Stimulated activated CD4-positive, alpha-beta T cell treated with anti-CD3 and anti-CD28 coated beads, TNF-alpha, amount 100 ng/mL, for 4 hours (primary cell): ENCODE measurements at places on chromosomes 12 and 14.

DNA sequence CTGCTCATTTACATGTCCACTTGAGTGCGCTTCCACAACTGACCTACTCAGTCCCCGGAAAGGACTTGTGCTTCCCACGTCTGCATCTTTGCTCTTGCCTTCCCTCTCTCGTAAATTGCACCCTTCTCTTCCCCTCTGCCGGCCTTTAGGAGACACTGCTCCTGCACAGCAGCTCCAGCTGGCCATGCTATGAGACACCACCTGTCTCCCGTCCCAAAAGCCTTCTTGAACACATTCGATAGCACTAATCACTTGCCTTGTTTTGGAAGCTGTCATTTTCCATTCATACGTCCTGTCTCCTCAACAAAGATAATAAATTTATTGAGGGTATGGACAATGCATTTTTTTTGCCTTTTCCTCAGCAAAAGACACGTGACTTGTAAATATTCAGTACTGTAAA, 15.7 kb upstream of the KCNA1 start:
- DNase-seq = no peak

- DNase-seq = no peak
These were observed 915.3 kb downstream of the FSCB start for GRCh38 chr14:43591776-43592175.

DNA sequence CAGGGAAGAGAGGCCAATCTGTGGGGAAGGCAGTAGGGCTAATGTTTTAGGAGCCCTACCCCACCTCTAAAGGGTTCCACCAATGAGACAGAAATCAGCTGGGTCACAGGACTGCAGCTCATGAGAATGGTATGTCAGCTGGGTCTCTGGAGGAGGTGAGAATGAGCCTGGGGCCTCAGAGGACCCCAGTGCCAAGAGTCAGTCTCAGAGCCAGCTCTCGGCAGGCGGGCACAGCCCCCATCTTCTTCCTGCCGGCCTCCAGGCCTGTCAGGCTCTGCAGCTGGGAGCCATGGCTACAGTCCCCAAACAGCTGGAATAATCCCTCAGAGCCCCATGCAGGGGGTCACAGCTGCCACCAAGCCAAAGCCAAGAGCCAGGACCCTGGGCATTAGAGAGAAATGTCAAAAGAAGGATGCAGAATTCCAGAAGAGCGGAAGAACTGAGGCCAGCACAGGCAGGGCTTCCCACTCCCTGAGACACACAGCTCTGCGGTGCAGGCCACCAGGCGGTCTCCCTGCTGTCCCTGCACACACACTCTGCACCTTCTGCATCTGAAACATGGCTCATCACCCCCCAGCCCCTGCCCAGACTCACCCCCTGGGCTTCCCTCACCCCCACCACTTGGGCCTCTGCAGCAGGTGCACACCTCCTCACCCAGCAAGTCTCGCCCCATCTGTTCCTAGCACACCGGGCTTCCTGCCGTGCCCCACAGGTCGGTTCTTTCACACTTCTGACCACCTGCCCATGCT, 26.0 kb downstream of the ITPK1 start:
- DNase-seq = no peak

DNA sequence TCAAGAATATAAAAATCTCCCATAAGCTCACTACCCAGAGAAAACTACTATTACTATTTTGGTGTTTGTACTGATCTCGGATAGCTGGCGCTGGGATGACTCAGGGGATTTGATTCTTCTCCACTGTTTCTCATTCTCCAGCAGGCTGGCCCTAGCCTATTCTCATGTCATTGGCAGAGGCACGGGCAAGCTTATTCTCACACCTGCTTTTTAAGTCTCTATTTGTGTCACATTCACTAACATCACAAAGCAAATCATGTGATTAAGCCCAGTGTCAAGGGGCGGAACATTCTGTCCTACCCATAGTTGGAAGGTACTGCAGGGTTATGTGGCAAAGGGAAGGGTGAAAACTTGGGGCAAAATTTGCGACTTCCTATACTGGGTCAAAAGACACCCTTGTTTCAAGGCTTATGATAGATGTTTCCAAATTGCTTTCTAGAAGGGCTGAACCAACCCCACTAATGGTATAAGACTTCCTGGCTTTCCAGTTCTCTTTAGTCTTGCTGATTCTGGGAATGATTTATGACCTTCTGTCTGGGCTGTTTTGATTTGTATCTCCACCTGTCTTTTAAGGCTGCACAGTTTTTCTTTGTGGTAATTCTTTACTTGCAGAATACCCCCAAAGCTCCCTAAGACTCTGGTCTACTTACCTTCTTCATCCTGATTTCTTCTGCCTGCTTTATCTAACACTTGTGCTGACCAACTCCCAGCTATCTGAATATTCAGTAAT, 406.4 kb downstream of the NRXN3 start:
- DNase-seq = no peak

DNA sequence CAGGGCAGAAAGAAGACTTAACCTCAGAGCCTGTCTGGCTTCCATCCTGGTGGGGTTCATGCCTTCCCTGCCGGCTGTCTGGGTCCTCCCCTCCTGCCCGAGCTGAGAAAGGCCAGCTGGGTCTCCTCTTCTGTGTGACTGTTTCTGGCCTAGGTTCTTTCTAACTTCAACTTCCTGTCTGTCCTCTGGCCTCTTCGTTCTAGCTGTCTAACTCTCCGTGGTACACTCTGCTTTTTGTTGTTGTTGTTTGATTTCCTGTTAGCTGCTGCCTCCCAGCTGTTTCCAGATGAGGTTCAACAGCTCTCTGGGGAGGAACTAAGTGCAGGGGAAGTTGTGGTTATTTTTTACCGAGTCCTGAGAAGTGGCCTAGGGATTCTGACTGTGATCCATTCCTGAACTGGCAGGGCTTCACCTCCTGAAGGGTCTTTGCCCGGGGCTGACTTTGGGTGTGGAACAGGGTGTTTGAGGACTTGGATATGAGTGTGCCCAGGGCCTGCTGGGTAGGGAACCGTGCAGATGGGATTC, 3.2 kb downstream of the MLXIP start:
- no peak for DNase-seq

GRCh38 chr14:28398506-28398905, 368.1 kb upstream of the FOXG1 start:
- no peak for DNase-seq
